Activated T-helper 1 cell treated with anti-CD3 and anti-CD28 coated beads, Interleukin-2, amount 50 U/mL, for 16 hours (primary cell): ENCODE measurements at places on chromosomes 3 and 15.

DNA sequence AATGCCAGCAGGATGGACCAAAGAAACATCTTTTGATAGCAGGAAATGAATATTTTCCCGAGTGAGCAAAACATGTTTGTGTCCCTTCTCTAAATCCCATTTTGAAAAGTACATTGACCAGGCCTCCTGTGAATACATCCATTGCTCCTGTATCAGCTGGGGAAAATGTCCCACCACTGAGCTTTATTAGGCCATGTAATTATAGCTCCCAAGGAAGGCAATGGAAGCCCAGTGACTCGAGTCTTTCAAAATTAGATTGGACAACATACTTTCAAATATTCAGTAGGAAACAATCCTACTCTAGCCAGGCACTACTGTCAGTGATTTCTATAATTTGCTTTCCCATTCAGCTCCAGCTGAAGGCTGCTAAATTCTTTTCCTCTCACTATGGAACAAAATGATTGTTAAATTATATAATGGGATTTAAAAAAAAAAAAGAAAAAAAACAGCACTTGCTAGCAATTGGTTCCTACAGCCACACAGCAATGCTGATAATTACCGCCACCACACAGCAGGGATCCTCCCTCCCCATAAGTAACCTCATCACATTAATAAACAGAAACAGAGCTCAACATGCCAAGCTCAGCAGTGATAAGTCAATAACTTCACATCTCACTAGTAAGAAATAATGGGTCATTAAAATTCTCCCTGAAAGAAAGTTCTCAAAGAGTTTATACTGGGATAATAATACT lies 172.4 kb upstream of the SLC2A2 start:
- DNase-seq, result no peak

- DNase-seq, result no peak
Observed at GRCh38 chr15:60563539-60564404, 84.8 kb upstream of the ICE2 start.

- DNase-seq, result no peak
Observed at GRCh38 chr3:23620638-23621015, 185.1 kb upstream of the UBE2E1 start.

GRCh38 chr15:20294651-20295237 lies 246.9 kb downstream of the GOLGA6L6 start:
- no peak for DNase-seq

DNA sequence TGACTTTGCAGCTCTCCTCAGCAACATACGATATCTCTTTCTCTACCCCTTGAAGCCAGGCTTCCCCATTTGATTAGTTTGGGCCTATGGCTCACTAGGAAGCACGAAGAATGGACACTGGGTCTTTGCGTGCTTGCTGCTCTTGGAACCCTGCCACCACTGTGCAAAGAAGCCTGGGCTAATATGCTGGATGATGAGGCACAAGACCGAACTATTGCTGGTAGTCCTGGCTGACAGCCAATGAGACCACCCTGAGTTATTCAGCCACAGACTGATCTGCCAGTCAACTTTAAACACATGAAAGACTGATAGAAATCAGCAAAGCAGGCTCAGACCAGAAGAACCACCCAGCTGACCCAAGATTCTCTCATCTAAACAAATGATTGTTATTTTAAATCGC lies 250.3 kb downstream of the CBLB start:
- DNase-seq, result no peak

DNA sequence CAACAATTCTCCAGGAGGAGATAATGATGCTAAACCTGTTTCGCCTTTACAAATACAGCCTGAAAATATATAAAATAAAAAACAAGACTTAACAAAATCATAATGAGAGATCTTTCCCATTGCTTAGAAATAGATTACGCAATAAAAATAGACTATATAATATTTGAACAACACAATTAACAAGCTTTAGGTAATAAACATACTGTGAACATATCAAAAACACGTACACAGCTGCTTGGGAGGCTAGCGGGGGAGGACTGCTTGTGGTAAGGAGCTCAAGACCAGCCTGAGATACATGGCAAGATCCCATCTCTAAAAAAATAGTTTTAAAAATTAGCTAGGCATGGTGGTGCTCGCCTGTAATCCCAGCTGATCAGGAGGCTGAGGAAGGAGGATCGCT lies 8.7 kb downstream of the NSMCE3 start:
- DNase-seq, result no peak

- no peak for DNase-seq
Observed at GRCh38 chr3:138203938-138204337, 16.8 kb downstream of the ARMC8 start.

DNA sequence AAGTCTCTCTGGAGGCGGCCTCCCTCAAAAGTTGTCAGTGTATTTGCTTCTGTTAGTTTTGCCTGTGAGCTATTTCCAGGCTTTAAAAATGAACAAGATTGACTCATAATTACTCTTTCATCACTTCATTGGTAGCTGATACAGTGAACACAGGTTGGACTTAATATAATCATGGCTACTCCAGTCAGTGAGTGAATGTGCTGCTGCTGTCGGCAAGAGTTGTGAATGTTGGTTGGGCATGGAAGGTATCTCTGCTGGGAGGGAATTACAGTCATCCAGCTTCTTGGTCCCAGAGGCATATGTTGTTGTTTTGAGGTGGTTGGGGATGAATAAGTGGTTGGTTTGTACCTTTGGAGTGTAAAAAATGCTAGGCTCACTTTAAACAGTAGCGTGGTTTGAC lies 11.5 kb downstream of the TCF12 start:
- no peak for DNase-seq

DNA sequence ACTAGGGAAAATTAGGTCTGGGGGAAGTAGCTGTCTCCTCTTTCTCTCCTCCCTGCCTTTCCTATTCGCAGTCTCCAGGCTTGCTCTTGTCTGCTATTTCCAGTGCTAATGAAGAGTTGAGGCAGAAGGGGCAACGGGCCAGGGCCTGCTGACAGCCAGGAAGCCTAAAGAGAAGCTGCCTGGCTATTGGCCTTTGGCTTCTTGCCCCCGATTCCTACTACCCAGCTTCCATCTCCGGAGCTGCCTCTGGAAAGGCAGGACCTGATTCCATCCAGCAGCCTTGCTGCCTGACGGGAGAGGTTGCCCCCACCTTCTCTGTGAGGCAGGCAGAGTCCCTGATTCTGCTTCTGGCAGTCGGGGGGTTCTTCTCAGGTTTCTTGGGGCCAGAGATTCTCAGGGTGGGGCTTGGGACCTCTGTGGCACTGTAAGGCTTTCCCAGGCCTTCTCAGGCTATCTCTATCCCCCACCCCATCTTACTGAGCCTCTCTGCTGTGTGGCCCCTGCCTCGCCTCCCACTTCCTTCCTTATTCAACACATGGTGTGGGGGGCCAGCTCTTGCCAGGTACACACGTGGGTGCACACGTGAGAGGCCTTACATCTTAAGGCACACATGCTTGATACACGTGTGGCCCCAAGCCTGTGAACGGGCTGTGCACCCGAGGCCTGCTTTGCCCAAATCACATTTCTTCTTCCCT lies 18.2 kb upstream of the JMJD7 start:
- DNase-seq, result no peak

DNA sequence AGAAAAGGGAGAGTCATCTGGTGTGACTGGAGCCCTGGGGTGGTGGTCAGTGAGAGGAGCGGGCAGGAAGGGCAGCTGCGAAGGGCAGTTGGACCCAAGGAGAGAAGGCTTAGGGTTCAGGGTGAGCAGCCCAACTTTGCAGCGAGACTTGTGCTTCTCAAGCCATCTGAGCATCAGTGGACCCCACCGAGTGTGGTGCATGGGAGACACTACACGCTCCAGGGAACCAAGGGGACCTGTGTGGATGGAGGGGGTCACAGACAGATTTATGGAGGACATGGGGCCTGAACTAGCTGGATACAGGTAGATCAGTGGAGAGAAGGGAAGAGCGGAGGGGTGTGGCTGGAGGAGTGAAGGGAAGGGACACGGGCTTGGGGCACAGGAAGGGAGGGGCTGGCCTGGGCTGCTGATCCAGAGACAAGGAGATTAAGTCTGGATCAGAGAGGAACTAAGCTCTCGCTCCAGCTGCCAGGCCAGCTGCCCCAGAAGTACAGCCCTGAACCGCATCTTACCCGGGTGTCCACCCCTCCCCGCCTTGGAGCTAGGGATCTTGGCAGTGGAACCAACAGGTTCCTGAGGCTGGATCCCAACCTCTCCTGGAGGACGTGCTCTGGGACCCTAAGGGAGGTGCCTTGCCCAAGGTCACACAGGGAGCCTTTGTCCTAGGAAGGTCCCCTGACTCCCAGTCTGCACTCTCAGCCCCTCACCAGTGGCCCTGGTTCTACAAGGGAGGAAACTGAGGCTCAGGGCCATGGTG lies 120.5 kb downstream of the CORO2B start:
- no peak for DNase-seq

GRCh38 chr3:117409701-117410459 lies 700.3 kb downstream of the TUSC7 start:
- no peak for DNase-seq

DNA sequence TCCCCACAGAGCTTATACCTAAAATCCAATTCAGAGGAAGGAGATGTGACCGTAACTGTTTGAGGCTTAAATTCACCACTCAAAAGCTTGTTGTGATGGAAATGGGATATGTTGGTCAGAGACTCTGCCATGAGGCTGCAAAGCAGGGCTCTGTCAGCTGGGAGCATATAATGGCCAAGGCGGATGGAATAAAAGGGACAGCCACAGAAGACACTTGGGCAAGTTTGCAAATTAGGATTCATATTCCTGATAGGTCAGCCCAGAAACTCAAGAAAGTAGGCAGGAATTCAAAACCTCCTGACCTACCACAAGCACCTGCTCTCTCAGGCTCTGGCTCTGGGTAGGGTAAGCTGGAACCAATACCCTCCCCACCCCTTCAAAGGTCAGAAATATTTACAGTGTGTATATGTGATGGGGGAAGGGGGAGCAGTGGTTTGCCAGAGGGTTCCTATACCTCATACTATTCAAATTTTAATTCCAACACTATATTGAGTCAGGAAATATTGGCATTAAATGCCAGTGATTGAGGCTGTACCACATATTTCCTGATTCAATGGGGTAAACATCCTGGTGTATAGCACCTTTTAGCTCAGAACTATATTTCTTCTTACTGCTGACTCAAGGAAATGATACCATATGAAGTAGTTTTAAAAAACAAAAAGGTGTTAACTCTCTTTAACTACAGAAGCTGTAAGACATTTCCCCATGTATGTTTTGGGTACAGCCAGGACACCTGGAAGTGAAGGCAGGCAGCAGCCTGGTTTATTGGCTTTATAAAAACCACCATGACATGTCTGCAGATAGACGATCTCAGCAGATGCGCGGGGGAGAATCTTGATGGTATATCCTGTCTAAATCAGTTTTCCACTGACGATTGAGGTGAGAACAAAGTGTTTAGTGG lies 19.2 kb downstream of the FYCO1 start:
- no peak for DNase-seq

DNA sequence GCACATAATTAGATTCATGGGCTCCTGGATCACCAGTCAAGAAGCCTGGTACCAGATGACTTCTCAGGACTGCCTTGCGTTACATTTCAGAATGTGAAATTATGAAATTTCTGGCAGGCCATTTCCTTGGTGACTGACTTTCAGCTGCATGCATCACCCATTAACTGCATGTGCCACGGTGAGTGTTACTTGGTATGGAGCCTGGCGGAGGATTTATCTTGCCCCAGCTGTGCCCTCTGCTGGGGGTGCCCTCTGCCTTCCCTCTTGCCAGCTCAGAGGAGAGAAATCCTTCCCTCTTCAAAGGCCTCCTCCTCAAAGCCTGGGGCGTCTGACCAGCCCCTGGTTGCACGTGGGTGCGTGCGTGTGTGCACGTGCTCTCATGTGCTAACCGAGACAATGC lies 57.7 kb upstream of the CTSH start:
- no peak for DNase-seq

DNA sequence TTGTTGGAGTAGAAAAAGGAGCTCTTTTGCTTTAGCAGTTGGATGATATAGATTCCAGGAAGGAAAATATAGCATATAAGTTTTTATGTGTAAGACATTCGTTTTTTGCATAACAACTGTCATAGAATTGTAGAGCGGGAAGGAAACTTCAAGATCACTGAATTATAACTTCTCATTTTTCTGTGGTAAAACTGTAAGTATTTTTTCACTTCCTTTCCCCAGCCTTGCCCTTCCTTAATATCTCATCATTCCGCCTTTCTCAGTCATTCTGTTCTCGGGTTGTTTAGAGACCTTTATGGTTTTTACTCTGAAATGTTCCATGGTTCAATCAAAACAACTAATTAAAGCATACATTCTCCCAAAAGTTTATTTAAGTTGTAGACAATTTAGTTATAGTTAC lies 1.1 kb downstream of the EAF2 start:
- DNase-seq, result no peak

DNA sequence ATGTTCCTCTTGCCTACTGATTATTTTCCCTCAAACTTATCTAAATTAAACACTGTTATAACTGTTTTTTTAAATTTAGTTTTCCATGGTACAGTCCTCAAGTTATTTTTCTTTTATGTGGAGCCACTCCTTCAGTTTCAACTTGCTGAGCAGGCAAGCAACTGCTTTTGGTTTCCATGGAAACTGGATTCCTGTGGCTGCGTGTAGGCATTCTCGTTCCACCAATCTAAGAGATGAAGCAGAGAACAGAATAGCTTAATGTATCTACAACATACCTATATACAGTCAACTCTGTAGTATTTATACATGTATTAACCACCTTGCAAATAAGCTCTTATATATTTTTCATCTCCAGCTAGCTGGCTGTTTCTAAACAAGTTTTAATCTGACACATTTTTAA lies 25.8 kb upstream of the ANXA2 start:
- no peak for DNase-seq

DNA sequence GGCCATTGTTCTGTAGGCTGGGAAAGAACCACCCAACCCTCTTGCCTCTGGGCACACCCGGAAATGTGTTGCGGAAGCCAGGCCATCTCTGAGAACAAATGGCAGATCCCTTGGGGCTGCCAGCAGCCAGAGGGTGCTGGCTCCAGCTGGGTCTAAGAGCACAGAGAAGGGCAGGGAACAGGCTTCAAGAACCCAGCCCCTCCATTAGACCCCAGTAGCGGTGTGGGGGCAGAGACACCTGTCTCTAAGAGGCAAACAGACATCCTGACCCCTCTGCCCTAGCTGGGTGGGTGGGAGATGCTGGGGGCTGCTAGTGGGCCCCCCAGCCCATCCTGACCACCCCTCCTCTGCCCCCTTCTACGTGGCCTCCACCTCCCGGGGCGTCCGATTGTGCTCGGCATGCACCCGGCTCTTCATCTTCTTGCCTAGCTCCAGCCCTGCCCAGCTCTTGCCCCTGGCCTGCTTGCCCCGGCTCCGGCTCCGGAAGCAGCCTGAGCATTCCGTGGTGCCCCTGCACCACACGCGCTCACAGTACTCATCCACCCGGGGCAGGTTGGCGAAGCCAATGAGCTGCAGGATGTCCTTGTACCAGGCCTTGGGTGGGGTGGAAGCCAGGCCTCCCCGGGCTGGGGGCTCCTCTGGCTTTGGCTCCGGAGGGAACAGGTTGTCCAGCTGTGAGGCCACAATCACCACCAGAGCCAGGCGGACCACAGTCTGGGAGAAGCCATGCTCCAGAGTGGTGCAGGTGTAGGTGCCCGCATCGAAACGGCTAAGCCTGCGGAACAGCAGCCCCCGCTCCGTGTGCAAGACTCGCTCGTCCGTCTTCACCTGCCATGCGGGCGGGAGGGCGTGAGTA lies 9.4 kb downstream of the SEMA3G start:
- no peak for DNase-seq

GRCh38 chr3:69772152-69772867 lies 33.0 kb downstream of the MITF start:
- DNase-seq, result no peak
